ENCODE measurements at places on chromosomes 11 and 22. TPM values are rescaled to one million over a fixed set of nuclear protein-coding genes. Genes with fewer than 3 reads are reported as not detected.

- no peak overlapping the region for H3K27ac ChIP-seq
- no peaks in the 10 kb centered on the region for H3K36me3 ChIP-seq
- H3K4me3 ChIP-seq: no peak overlapping the region
- no peaks in the 10 kb centered on the region for H3K27me3 ChIP-seq
These were observed 33.2 kb downstream of the HIKESHI start for GRCh38 chr11:86335131-86335767.

TRIM49D1 gene
- total RNA-seq: not detected

GRCh38 chr11:2810411-2811205 lies 75.0 kb downstream of the CDKN1C start:
- peak; percentile 71 for DNase-seq
- H3K27me3 ChIP-seq: no peaks in the 10 kb centered on the region
- H3K4me1 ChIP-seq: no peaks in the 10 kb centered on the region
- no peak overlapping the region for H3K27ac ChIP-seq

GRCh38 chr22:46432164-46433068 lies 96.9 kb downstream of the TRMU start:
- no peak overlapping the region for H3K27ac ChIP-seq
- no peaks in the 10 kb centered on the region for H3K27me3 ChIP-seq
- H3K4me1 ChIP-seq: no peaks in the 10 kb centered on the region
- no peak overlapping the region for H3K4me3 ChIP-seq
- DNase-seq: no peak
- no peaks in the 10 kb centered on the region for H3K36me3 ChIP-seq

C1QTNF4 gene
- total RNA-seq: 2.3 TPM

MRGPRE gene
- not detected for total RNA-seq

DNA sequence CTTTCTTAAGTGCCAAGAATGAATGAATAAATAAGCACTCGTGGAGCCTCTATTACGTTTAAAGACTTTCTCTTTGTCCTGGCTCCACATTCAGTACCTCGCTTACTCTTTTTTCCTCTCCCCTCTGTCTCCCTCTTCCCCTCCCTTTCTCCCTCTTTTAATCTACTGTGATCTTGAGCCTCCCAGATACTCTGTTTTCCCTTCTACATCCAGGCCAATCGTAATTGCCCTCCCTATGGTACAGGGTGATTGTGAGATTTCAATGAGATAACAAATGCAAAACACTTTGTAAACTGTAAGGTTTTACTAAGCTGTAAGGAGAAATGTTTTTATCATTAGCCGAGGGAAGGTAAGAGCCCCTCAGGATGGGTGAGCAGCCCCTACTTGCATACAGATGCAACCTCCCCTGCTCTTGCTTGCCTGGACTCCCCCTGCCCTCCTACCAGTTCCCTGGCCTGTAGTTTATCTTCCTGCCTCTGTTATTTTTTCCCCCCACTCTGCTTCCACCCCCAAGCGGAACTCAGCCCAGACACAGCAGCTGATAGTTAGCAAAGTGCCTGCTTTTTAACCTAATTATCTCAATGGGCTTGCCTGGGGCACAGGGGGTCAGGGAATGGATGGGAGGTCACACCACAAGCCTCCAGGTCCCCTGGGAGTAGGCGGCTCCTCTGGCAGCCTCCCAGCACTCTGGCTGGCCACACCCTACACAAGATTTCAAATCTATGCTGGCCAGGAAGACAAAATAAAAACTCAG lies 76.9 kb upstream of the CADM1 start:
- H3K4me3 ChIP-seq: no peak overlapping the region
- no peaks in the 10 kb centered on the region for H3K4me1 ChIP-seq
- no peaks in the 10 kb centered on the region for H3K36me3 ChIP-seq
- DNase-seq: no peak
- no peak overlapping the region for H3K27ac ChIP-seq

GRCh38 chr22:31844941-31845340 lies 91.1 kb downstream of the DEPDC5 start:
- no peak overlapping the region for H3K4me3 ChIP-seq
- H3K27me3 ChIP-seq: no peaks in the 10 kb centered on the region
- no peak for DNase-seq
- no peaks in the 10 kb centered on the region for H3K4me1 ChIP-seq
- no peak overlapping the region for H3K27ac ChIP-seq

- DNase-seq: no peak
- no peaks in the 10 kb centered on the region for H3K36me3 ChIP-seq
- H3K27ac ChIP-seq: no peak overlapping the region
- no peak overlapping the region for H3K4me3 ChIP-seq
- H3K27me3 ChIP-seq: peaks cover 4% of the 10 kb centered on the region
These were observed 107.3 kb upstream of the HSD17B12 start for GRCh38 chr11:43573233-43573632.
